ENCODE measurements at places on chromosomes 4 and X.
A peak's percentile ranks its signal among the peaks of the same experiment; 100 is the strongest.

DNA sequence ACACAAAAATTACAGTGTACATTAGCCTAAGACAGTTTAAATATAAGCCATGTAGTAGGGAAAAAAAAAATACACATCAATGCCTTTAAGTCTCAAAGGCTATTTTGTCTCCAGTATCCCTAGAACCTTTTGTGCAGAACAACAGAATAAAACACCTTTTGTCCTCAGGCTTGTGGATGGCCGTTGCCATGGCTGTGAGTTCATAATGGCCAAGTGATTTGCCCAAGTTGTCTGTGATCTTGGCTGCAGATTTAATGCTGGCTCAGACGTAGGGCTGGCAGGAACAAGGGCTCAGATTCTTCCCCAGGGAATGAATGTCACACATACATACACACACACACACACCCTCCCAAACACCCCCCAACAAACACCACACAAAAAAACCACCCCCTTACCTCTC, 25.3 kb downstream of the GPM6B start:
- no peak for DNase-seq

DNA sequence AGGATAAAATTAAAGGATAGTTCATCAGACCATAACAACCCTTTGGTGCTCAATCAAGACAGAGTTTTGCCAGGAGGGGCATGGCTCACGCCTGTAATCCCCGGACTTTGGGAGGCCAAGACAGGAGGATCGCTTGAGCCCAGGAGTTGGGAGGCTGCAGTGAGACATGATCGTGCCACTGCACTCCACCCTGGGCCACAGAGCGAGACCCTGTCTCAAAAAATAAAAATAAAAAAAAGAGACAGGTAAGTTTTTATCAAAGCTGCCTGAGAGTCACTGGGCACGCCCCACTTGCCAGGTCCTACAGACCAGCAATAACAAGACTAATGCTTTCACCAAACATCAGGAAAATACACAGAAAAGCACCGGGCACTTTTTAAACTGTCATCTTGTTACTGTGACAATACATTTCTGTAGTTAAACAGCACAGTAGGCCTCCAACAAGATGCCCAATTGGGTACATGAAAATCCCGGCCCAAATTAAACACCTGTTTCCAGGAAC, 765 bp downstream of the CFAP97 start:
- no peak for DNase-seq

DNA sequence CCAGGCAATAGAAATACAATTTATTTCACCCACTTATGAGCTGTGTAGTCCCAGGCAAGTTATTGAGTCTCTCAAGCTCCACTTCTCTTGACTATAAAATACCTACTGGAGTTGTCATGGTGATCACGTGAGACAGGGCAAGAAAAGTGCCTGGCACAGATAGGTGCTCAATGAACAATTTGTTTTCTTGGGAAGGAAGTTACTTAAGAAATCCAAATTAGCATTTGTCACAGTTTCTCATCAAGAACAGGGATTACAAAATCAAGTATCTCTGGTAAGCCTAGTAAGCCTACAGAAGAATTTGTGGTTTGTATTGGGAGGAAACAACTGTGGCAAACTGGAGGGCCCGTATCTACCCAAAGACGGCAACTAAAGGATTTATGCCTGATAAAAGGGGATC, 37.5 kb upstream of the RASGEF1B start:
- DNase-seq: no peak

DNA sequence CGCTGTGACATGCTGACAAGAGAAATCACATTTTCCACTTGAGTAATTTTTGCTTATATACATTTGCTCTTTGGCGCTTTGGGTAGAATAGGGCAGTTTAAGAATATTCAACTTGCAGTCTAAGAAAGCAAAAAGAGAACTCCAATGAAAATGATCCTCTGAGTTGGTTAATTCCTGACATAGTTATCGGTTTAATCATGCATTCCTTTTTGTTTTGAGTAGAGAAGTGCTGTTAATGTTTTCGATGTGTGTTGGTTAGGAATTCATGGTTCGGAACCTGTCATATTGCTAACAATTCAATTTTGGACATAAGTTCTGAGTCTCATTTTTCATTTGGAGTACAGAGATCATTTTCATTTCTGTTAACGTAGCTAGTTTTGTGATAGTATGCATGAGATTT, 700.6 kb upstream of the PITX2 start:
- DNase-seq: no peak

- no peak for DNase-seq
These were observed 145.4 kb downstream of the EMCN start for GRCh38 chr4:100372432-100372831.

GRCh38 chr4:91958596-91958995, 345.2 kb upstream of the GRID2 start:
- DNase-seq: no peak

GRCh38 chr4:108359130-108359985, 190.6 kb upstream of the LEF1 start:
- DNase-seq: peak; percentile 28

DNA sequence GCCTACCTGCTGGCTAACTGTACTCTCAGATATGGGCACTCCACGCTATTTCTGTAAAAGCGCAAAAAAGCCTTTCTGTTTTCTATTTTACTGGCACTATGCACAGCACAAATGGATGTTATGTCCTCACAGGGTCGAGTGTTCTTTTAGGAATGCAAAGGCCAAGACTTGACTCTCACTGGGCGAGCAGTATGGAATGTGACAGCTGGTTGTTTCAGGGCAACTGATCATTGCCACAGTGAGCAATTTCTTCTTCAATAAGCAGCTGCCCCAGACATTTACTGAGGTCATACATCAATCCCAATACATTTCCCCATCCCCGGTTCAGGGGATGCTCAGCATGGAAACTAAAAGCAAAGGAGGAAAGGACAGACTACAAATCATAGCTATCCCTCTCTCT, 58.2 kb downstream of the PDE5A start:
- DNase-seq: no peak

- no peak for DNase-seq
These were observed 112.2 kb upstream of the PSAPL1 start for GRCh38 chr4:7546809-7547367.

DNA sequence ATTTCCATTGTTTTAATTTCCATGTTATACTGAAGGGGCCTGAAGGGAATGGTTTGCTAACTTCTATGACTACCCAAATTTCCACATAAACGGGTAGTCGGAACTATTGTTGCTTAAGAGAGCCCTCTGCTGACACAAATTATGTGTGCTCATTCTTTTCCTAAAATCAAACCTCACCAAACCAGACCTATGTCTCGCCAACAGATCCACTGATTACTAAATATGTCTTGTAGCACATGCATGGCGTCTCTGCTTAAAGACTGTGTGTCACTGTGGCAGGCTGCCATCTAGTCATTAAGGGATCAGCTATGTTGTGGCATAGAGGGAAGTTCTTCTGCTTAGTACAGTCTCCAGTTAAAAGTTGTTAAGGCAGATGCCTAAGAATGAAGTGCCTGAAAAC, 25.1 kb downstream of the PIR start:
- DNase-seq: no peak

DNA sequence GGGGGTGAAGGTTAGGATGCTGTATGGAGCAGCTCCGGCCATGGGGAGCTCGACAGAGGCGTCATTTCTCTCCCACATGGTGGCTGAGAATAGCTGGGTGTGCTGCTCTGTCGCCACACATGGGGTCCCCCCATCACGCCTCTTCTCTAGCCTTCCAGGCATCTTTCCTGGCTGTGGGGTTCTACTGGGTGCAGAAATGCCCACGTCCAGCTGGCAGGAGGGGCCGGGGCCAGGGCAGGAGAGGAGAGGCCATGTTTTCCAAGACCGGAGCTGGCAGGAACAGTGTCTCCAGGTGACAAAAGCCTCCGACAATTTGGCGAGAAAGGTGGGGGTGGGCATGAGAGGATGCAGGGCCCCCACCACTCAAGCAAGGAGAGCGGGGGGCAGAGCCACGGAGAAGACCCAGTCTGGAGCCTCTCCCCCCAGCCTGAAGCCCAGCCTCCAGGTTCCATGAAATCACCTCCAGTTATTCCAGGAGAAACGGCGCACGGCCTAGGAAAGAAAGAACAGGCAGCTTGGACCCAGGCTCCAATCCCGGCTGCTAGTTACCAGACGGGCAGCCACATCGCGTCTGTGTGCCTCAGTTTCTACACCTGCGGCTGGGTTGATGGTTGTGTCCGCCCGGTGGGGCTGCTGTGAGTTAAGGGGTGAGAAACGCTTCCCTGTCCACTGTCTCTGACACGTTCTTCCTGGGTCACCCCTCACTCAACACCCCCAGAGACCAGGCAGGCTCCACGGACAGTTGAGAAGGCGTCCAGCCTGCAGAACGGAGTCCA, 27.4 kb upstream of the SPON2 start:
- DNase-seq: peak; percentile 2

GRCh38 chrX:18129690-18130089, 91.0 kb downstream of the BEND2 start:
- no peak for DNase-seq

DNA sequence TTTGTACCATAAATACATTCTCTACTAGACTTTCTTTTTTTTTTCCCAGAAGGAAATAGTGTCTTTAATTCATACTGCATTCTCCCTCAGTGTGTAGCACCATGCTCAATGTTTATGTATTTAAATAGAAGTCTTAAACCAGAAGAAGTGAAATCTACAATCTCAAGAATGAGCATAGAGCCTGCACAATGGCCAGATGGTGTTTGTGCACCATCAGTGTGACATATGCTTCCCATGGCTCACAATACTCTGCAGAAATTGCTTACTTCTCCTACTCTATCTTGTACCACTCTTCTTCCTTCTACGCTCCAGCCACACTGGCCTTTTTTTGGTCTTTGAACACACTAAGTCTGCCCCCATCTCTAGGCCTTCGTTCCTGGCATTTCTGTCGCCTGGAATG, 2.6 kb upstream of the DOCK11 start:
- DNase-seq: no peak

DNA sequence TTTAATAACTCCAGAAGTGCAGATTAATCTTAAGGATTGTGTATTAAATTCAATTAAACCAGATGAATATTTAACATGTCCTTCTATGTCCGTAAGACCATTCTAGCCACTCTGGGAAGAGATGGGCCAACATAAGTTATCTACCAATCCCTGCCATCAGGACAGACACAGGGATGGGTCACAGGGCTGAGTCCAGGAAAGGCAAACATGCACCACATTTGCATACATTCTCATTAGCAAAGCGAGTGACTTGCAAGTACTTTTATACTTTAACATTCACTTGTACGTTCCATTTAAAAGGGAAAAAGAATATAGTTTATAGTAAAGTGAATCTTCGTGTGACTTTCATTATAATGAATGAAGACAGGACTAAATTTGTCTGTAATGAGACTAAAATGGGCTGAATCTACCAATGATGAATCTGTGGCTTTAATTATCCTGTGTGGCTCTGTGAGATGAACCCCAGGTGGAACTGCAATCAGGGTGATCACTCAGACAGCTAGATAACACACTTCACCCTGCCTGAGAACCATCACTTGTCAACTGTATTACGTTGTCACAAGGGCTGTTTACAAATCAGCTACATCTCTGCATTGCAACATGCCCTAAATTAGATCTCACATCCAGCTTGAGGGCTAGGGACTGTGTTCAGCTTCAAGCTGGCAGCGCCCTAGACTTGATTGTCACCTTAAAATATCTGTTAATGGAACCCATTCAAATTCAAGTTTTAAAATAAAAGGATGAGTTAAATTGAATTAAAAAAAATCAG, 77.2 kb downstream of the SH3KBP1 start:
- DNase-seq: no peak

DNA sequence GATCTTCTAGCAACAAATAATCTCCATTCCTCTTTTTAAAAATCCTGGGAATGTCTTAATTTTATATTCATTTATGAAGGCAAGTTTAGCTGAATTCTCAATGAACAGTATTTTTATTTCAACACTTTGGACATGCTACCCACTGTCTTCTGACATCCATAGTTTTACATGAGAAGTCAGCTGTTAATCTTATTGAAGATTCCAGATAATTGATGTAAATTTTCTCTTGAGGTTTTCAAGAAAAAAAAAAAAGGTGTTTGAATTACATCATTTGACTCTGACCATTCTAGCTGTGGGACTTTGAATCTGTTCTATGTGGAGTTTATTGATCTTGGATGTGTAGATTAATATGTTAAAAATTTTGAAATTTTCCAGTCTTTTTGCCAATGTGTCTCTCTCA, 28.0 kb downstream of the PDHA2 start:
- no peak for DNase-seq

DNA sequence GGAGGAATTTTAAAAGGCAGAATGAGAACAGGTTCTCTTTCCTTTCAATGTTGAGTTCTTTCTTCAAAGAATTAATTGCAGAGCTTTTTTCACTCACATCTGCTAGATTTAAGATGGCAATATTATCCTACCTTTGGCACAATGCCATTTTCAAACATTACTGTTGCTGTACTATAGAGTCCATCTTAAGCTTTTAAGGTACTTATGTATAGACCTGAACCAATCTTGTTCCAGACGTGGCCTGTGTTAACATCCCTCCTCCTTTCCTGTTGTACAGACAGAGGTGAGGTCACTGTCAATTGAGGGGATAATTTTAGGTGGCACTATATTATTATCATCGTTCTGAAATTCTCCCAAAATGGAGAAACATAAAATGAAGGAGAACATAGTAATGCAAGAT, 53.0 kb upstream of the MYOZ2 start:
- no peak for DNase-seq

DNA sequence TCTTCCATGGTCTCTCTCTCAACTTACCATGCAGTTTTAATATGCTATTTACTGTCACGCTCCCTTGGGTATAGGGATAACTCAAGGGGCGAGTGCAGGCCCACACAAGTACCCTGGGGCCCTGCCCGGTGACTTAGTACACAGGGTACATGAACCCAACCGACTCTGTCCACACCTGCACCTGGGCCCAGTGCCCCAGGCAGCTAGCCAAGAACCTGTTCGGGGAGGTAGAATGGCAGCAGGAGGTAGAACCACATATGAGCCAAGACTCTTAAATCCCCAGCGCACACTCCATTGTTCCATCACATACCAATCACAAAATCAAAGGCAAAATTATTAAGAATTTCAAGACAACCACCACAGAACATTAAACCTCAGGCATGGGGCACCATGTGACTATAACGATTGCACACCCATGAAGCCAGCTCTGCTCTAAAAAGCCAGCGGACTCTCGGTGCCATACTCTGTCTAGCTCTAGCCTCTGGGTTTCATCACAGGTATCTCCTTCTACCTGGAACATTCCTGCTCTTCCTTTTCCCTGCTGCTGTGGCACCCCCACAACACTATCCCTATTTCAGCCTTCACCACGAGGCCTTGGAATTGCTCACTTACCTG, 14.6 kb downstream of the PHF8 start:
- no peak for DNase-seq

- DNase-seq: no peak
These were observed 43.0 kb downstream of the RBMX2 start for GRCh38 chrX:130444641-130445336.

GRCh38 chrX:16963216-16963615, 16.8 kb downstream of the REPS2 start:
- no peak for DNase-seq

DNA sequence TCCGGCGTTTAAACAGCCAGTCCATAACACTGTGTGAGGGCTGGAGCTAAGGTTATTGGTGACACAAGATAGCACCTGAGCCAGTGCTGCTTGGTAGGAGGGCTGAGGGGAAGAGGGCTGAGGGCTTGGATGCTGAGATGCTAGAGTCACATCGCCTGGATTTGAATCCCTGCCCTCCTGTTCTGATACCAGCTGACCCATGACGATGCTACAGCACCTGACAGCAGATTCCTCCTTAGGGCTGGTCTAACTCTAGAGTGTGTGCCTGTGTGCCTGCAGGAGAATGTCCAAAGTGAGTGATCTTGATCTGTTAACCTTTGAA, 102.5 kb downstream of the PTTG2 start:
- no peak for DNase-seq

GRCh38 chrX:52576946-52577345, 60.1 kb upstream of the XAGE1B start:
- no peak for DNase-seq
